ENCODE measurements at places on chromosomes 4 and X.
A peak's percentile ranks its signal among the peaks of the same experiment; 100 is the strongest.

DNA sequence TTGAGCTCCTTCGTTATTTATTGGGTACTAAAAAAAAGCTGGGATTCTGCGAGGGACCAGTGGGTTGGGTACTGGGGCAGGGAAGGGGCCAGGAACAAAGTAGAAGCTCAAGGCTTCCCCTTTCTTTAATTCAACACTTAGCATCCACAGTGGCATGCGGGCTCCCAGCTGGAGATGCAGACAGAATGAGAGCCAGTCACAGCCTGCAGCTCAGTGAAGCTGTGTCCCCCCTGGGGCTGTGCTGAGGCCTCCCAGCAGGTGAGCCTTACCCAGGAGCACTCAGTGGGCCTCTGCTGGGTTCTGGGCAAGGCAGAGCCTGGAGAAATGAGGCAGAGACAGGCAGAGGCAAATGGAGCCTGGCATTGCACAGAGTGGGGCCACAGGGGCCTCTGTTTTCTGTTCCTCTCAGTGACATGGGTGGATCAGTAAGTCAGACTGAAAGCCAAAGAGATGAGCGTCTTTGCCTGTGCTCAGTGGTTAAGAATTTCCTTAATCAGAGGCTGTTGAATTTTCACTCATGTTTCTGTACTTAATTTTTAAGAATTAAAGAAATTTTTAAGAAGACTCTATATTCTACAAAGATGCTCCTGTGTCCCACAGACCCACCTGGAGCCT lies 181.4 kb upstream of the RBPJ start:
- DNase-seq: no peak

DNA sequence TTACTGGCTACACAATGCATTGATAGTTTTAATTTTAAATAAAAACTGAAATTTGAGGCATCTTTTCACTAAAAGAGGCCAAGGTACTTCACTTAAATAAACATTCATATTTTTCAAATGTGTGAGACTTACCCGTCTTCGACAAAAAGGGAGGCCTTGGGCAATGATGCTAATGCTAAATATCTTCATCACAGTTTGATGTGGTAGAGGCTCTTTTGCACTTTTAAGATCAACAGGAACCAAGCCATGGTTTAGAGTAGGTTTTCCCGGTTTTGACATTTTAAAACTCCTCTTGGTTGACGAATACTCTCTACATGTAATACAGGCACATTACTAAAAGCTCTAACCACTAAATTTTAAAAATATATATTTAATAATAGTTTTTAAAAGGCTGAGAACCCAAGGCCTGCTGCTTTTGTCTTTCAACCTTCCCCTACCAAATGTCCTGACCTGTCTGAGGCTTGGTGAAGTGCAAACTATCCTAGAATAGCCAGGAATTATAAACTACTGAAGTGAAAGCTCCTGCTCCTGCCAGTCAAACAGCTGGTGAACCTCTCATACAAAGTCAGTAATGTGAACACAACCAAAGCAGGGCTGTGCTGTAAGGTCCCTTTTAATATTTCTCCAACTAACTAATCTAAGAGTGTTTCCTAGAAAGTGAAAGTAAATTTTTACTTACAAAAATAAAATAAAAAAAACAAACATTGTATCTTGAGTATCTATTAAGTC lies 153.7 kb downstream of the FBXW7 start:
- peak; percentile 18 for DNase-seq

GRCh38 chr4:155758481-155759371 lies at the start of gene GUCY1B1:
TSS of gene GUCY1B1 (plus strand) at chr4:155759021. CDS start at chr4:155759141, 120 bp downstream.
- peak; percentile 69 for DNase-seq

DNA sequence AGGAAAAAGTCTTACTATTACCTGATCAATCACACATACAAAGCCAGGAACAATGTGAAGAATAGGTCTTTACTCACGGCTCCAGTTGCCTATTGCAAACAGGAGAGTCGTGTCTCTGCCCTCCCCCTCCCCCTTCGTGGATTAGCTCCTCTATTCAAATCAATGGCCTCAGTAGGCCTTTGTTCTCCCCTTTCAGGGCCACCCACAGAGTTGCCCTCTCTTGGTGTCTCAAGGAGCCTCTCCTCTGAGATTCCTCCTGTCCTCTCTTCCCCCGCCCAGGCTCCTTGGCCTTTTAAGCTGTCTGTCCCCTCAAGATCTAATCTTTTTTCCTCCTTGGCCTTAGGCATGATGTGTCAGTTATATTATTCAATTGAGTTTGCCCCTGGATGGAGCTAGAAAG lies 107.2 kb upstream of the NALF2 start:
- DNase-seq: no peak

Measured in NCI-H510A treated with DMSO at 0.1 percent for 48 hours (cell line).